Tibial nerve (tissue), 4 donors: ENCODE measurements at places on chromosomes 5 and 9. TPM values are rescaled to one million over a fixed set of nuclear protein-coding genes. Genes with fewer than 3 reads are reported as not detected.

DNA sequence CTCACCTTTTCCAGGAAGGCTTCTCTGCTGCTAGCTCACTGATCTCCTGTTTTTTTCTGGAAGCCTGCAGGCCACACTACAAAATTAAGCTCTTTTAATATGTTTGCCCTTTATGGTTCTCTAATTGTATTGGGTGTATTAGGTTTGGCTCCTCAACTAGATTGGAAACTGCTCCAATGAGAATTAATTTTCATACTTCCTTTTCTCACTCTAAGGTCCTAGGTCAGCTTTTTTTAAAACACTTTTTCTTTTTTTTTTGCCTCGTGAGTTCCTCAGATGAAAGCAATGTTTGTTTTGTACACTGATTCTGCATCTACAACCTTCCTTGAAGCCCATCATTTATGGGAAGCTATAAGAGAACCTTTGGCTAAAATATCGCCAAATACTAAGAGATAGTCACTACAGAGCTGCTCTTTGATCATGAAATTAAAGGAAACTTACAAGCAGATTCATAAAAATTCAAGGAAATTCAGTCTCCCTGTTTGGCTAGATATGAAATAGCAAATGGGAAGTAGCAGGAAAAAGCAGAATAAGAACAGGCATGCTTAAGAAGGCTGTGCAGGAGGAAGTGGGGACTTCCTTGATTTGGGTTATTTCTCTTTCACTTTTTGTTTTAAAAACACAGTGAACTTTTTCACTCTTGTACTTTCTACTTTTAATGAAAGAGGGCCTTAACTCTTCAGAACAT, 55.2 kb upstream of the FYB1 start:
- no peaks in the 10 kb centered on the region for H3K4me1 ChIP-seq
- no peaks in the 10 kb centered on the region for H3K36me3 ChIP-seq
- no peaks in the 10 kb centered on the region for H3K27me3 ChIP-seq
- peak overlapping the region; percentile 9 for H3K4me3 ChIP-seq

DNA sequence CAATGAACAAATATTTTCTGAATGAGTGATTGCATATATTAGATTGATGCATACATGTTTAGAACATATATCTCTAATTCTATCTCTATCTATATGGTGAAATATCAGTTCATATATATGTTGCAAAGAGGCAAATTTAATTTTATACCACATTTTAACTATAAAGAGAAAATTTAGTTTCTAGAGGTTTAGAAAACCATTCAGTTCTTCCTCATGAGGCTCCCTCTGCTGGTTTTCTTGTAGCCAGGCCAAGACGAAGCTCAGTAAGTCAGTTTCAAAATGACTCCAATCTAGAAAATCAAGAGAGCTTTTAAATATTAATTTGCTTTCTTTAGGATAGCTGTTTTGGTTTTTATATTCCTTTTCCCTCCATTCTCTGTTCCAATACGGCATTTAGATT, 312.1 kb downstream of the TMEM232 start:
- DNase-seq: no peak
- H3K36me3 ChIP-seq: no peaks in the 10 kb centered on the region
- no peak overlapping the region for H3K4me3 ChIP-seq
- no peak overlapping the region for H3K27ac ChIP-seq
- no peaks in the 10 kb centered on the region for H3K4me1 ChIP-seq
- H3K27me3 ChIP-seq: no peaks in the 10 kb centered on the region

GRCh38 chr9:110640736-110641135, 27.9 kb upstream of the MUSK start:
- H3K4me1 ChIP-seq: no peaks in the 10 kb centered on the region
- H3K27ac ChIP-seq: no peak overlapping the region
- no peak for DNase-seq
- H3K27me3 ChIP-seq: no peaks in the 10 kb centered on the region
- no peak overlapping the region for H3K4me3 ChIP-seq

GRCh38 chr9:124312290-124313265, 54.8 kb downstream of the NEK6 start:
- H3K27ac ChIP-seq: no peak overlapping the region
- no peaks in the 10 kb centered on the region for H3K27me3 ChIP-seq
- H3K36me3 ChIP-seq: peaks cover 78% of the 10 kb centered on the region
- no peak for DNase-seq
- no peak overlapping the region for H3K4me3 ChIP-seq

DNA sequence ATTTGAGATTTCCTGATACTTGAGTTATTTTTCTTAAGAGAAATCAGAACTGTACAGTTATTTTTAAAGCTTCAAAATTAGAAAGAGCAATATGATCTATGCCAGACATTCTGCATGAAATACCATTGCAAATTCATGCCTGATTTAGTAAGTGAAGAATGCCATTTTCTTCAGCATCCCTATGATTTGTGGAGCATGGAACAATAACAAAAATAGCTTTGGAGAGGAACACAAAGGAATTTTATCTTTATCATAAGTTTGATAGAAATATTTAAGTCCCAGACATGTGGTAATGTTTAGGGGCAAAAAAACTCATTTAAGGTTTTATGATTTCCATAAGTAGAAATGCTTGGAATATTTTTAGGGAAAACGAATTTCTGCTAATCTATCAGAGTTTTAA, 1863.4 kb downstream of the EFNA5 start:
- H3K4me1 ChIP-seq: no peaks in the 10 kb centered on the region
- no peak overlapping the region for H3K4me3 ChIP-seq
- H3K36me3 ChIP-seq: no peaks in the 10 kb centered on the region

Gene IL5
- total RNA-seq: not detected

Gene CDH12
- total RNA-seq: not detected
